Dorsolateral prefrontal cortex (tissue), 122 donors: ENCODE measurements at places on chromosomes 16 and 17. TPM values are rescaled to one million over a fixed set of nuclear protein-coding genes. Genes with fewer than 3 reads are reported as not detected.

Gene CMTM3
- 9.0 TPM for total RNA-seq

Gene CTRL
- 3.7 TPM for total RNA-seq

Gene TMEM238L
- not detected for total RNA-seq

Gene KRTAP4-3
- not detected for total RNA-seq

GRCh38 chr17:53527473-53527872, 295.3 kb upstream of the KIF2B start:
- DNase-seq: no peak

DNA sequence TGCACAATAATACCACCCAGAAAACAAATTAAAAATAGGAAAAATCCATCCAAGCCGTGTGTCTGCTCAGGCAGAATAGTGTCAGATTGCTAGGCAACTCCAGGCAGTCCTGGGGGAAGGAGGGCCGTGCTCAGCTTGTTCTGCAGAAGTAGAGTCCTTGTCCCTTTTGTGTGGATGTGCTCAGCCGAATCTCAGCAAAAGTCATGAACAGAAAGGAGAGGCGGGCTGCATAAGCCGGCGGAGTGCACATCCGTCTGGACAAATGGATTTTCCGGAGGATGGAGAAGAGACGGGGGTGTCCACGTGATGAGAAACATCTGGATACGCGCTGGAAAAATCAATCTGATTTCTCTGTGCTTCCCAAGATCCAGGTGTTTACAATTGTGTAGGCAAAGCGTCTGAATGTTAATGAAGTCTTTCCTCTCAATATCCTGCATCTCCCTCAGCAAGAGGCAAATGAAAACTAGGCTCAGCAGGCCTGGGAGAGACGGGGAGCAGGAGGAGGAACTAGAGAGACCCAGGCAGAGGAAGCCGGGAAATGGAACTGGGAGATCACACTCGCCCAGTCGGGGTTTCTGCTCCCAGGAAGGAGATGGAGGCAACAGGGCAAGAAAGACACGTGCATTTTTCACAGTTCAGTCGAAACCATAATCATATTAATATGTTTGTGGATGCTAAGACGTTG, 7.7 kb upstream of the RBFOX3 start:
- no peak for DNase-seq

GRCh38 chr17:42683407-42684034, 1.2 kb downstream of the CNTNAP1 start:
- peak; percentile 72 for DNase-seq

- peak; percentile 5 for DNase-seq
Observed at GRCh38 chr16:27867122-27868110, 196.1 kb downstream of the GSG1L start.

- peak; percentile 27 for DNase-seq
Observed at GRCh38 chr16:4876646-4877379, 29.5 kb downstream of the UBN1 start.

- no peak for DNase-seq
Observed at GRCh38 chr16:17340804-17341203, 130.0 kb downstream of the XYLT1 start.

GRCh38 chr17:4559966-4560365, 411 bp downstream of the GGT6 start:
- DNase-seq: no peak

- DNase-seq: no peak
Observed at GRCh38 chr16:14240219-14240843, 169.2 kb downstream of the MRTFB start.

GRCh38 chr16:84787263-84787622, 32.5 kb upstream of the CRISPLD2 start:
- DNase-seq: no peak

GRCh38 chr16:27748868-27749546, 199.1 kb downstream of the KATNIP start:
- DNase-seq: no peak

GRCh38 chr17:77409282-77410161, 268.8 kb downstream of the SEC14L1 start:
- no peak for DNase-seq

GRCh38 chr17:41061964-41062363, 2.0 kb upstream of the KRTAP2-3 start:
- DNase-seq: no peak
